ENCODE measurements at places on chromosomes 2 and 18. TPM values are rescaled to one million over a fixed set of nuclear protein-coding genes. Genes with fewer than 3 reads are reported as not detected.

NPAS2 gene
- total RNA-seq, result 17.8 TPM

PSTPIP2 gene
- 9.6 TPM for total RNA-seq

STPG4 gene
- 0.07 TPM for total RNA-seq

ELOA2 gene
- total RNA-seq, result not detected

WNT6 gene
- total RNA-seq, result not detected

MAPK4 gene
- total RNA-seq, result under 0.01 TPM

SUMO1 gene
- total RNA-seq, result 121 TPM

CD207 gene
- not detected for total RNA-seq

UGT1A4 gene
- 1.8 TPM for total RNA-seq

GKN1 gene
- total RNA-seq, result not detected

IL1F10 gene
- 0.34 TPM for total RNA-seq

SERPINB4 gene
- total RNA-seq, result 63.5 TPM

ANO7 gene
- total RNA-seq, result not detected

GPR45 gene
- total RNA-seq, result not detected

ADD2 gene
- not detected for total RNA-seq

CLEC4F gene
- total RNA-seq, result not detected

SERPINB13 gene
- total RNA-seq, result 16.7 TPM
